ENCODE measurements at places on chromosomes 16 and 17. TPM values are rescaled to one million over a fixed set of nuclear protein-coding genes. Genes with fewer than 3 reads are reported as not detected.

GRCh38 chr17:32566303-32566702, 79.5 kb downstream of the CDK5R1 start:
- no peak for DNase-seq

GRCh38 chr17:56988901-56989572, 11.1 kb downstream of the SCPEP1 start:
- DNase-seq = no peak

- no peak for DNase-seq
Observed at GRCh38 chr16:87060034-87060986, 256.9 kb downstream of the C16orf95 start.

DNA sequence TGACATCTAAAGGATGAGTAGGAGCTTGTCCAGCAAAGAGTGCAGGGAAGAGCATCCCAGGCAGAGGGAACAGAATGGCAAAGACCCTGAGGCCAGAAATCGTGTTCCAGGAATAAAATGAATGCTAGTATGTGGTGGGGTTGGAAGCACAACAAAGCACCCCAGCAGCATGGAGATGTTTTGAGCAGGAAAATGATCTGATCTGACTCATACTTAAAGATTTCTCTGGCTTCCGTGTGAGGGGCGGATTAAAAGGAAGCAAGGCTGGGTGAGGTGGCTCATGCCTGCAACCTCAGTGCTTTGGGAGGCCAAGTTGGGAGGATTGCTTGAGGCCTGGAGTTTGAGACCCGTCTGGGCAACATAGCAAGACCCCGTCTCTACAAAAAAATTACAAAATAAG, 2.3 kb downstream of the SLC5A11 start:
- no peak for DNase-seq

GRCh38 chr16:70725024-70725911, 39.4 kb upstream of the MTSS2 start:
- no peak for DNase-seq

DNA sequence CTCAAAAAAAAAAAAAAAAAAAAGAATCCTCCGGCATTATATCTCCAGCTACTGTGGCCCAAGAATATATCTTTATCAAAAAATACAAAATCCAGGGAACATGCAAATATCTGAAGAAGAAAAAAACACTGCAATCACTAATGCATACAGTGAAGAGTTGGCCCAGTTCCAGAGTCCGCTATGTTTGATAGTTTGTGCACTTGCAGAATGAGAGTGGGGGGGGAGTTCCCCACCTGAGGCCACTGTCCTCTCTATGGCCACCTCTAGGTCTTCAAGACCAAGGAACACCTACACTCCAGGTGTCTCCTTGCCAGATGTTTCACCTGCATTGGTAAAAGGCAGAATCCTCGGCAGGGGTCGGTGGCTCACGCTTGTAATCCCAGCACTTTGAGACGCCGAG, 4.0 kb downstream of the ZNF785 start:
- DNase-seq = no peak

GRCh38 chr16:64133366-64133765, 988.5 kb downstream of the CDH11 start:
- DNase-seq = no peak

The GFOD2 gene
- 11.6 TPM for total RNA-seq

Data from activated CD8-positive, alpha-beta T cell treated with anti-CD3 and anti-CD28 coated beads for 36 hours (primary cell).